ENCODE measurements at places on chromosomes 11 and 22. TPM values are rescaled to one million over a fixed set of nuclear protein-coding genes. Genes with fewer than 3 reads are reported as not detected.

GRCh38 chr11:69630017-69630416 is 10.9 kb upstream of the CCND1 start:
- DNase-seq = no peak

GRCh38 chr11:27619039-27619574 is 81.1 kb downstream of the BDNF start:
- no peak for DNase-seq

DNA sequence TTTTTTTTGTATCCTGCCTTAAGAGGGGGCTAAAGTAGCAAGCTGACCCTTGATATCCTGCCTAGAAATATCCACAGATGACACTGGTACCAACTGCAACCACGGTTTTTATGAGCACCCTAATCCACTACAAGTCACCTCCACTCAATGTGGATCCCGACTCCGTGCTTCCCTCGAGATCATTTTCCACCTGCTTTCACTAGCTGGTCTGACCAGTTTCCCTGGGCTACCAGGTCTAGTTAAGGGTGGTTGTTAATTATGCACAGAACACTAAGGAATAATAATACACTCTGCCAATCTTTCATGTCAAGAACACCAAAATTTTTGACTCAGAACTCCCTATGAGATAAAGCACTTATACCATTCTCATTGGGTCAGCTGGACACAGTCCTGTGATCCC is 82.3 kb downstream of the ABTB2 start:
- no peak for DNase-seq

DNA sequence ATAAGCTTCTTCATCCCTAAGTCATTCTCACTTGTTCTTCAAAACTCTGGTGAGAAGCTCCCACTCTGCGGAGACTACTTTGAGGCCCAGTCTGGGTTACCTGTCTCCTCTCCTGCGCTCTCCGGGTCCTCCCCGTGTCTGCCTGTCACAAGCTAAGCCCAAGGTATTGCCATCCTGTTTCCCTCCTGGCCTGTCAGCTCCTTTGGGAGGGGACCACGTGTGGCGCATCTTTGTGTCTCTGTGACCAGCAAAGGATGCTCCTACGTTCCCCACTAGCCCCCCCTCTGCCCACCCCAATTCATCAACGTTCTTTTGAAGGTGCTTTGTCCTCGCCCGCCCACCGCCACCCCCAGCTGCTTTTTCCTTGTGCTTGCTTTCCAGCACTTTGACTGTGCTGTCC is 31.8 kb upstream of the FBLN1 start:
- no peak for DNase-seq

- DNase-seq = no peak
Measured at GRCh38 chr11:2725368-2726300, 25.8 kb upstream of the KCNQ1OT1 start.

PATZ1 gene
- 14.1 TPM for total RNA-seq

PRR33 gene
- total RNA-seq = not detected

ESAM gene
- total RNA-seq = 182 TPM
